ENCODE measurements at places on chromosomes 2 and 18.

DNA sequence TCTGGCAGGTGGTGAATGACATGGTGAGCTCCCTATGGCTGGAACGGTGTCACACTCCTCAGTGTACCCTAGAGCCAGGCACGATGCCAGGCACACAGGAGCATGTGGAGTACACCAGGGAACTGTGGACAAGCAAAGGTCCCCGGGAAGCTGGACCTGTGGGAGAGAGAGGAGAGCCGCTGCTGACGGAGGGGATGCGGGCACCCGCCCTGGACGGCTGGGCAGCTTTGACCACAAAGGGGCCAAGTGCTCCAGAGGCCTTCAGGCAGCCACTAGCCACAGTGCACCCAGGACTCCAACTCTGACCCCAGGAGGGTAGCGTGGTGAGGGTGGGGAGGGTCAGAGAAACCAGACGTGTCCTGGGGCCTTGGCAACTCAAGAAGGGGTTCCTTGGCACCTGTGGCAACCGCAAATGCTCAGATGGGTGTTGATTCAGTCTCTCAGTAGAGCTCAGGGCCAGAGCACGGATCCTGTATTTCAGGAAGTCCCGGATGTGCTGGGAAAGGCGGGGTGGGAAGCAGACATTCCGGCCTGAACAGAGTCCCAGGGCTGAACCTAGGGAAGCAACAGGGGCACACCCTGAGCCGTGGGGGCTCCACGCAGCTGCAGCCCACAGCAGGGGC, 2.3 kb upstream of the MAB21L4 start:
- DNase-seq: no peak

DNA sequence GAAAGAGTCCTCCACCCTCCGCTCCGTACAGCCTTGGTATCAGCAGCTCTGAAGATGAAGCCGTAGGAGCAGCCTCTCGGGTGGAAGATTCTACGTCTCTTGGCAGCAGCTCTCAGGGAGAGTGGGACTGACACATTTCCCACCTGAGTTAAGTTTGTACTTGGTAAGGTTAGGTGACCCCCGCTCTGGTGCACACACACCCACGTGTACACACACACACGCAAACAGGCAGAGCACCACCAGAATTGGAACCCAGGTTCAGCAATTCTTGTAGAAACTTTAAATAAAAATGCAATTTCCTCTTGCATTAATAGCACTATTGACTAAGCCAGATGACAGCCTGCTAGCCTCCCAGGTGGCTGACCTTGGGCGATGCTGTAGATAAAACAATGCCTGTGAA, 111.5 kb downstream of the MBP start:
- DNase-seq: no peak

- DNase-seq: no peak
These were observed 3.4 kb downstream of the CYRIA start for GRCh38 chr2:16661936-16662839.

- DNase-seq: no peak
These were observed 639.9 kb downstream of the DCC start for GRCh38 chr18:52979892-52980291.

DNA sequence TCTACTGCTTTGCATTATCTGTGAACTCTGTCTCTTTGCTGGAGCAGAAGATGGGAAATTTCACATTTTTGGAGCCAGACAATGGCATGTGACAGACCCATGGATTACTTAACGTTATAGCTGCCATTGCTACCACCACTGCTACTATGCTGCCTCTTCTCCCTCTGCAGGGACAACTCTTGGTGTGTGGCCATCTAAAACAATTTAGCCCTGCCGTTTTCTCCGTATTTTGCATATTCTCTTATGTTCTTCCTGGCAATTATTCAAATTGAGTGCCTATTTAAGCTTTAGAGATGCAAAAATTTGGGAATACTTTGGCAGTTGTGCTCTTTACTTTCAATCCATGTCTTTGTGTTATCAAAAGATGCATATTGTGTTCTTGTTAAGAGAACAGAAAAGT, 386.8 kb downstream of the XIRP2 start:
- DNase-seq: no peak

- DNase-seq: no peak
These were observed 2.1 kb downstream of the CTDP1 start for GRCh38 chr18:79681484-79682387.

- DNase-seq: no peak
These were observed 754 bp downstream of the ATG16L1 start for GRCh38 chr2:233252227-233252626.

GRCh38 chr18:27225947-27226481, 40.9 kb upstream of the CHST9 start:
- DNase-seq: no peak

- DNase-seq: no peak
These were observed 84.8 kb downstream of the VRK2 start for GRCh38 chr2:58131191-58132011.

DNA sequence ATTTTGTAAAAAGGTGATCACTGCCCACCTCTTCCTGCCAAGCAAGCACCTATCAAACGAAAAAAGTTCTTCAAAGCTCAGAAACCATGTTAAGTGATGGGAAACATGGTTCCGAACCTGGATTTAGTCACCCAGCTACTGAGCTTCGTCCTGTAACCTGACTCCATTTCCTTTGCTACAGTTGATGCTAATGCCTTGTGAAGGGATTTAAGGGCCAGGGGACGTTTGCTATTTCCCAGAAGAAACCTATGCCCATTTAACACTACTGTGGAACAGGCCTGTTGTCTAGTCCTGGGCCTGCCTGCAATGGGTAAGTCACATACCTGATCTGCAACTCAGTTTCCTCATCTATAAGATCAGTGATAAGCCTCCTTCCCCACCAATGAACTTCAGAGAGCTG, 14.8 kb downstream of the SERPINE2 start:
- no peak for DNase-seq

- no peak for DNase-seq
These were observed 103.5 kb downstream of the SPTBN1 start for GRCh38 chr2:54559593-54560145.

DNA sequence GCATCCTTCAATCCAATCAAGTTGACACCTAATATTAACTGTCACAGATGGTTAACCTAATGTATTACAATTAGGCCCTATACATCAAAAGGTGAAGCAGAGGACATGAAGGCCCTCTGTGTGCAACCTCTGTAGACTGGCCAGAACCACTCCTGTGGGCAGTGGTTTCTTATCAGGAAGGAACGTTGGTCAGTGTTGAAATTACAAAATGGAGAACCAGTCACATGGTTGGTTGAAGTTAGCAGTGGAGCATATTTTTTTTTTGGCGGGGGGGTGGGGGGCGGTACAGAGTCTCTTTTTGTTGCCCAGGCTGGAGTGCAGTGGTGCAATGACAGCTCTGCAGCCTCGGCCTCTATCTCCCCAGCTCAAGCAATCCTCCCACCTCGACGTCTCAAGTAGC, 19.8 kb downstream of the RNU2-63P start:
- DNase-seq: no peak

- DNase-seq: no peak
These were observed 10.5 kb downstream of the SCTR start for GRCh38 chr2:119513832-119514231.

DNA sequence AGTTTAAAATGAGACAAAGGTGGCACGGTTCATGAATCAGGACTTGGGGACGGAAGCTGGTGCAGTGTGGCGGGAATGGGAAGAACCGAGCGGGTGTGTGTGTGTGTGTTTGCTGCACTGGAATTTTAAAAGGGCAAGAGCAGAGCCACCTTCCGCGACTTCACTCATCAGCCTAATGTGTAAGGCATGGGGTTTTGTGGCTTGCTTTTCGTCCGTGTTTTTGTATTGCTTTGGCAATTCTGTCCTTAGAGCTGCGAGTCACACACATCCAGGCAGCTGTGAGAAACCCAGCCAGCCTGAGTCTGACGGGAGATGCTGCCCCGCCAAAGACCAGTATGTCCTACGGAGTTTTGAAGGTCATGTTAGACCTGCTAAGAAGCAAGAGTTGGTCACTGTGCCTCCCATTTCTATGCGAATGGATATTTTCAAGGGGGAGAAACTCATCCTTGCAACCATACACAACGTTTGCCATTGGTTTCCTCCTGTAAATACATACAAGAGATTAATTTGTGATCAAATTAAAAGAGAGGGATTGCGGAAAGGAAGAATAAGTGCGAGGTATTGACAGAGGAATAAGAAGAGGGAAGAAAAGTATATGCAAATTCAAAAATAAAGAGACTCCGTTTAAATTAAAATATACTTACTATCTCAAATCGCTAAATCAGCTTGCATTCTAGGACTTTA, 665 bp upstream of the CACNB4 start:
- no peak for DNase-seq

GRCh38 chr2:143030127-143030526, 99.1 kb upstream of the ARHGAP15 start:
- no peak for DNase-seq

- no peak for DNase-seq
These were observed 5.4 kb upstream of the KCNG2 start for GRCh38 chr18:79792096-79792987.

DNA sequence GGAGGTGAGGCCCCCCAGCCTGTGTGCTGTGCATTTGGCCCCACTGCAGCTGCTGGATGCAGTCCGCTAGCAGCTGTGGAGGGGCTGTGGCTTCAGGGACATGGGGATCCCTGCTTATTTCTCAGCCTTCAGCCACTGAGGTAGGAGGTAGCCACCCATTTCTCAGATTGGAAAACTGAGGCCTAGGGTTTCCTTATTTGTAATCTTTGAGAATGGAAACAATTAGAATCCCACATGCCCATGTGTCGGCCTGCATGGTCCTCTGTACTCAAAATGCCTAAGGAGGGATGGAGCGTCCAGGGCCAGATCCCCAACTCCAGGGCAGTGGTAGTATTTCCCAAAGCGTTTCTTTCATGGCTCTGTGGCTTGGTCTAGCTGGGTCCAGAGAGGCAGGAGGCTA, 42.1 kb downstream of the TOGARAM2 start:
- DNase-seq: no peak

- DNase-seq: no peak
These were observed 40.6 kb downstream of the FASTKD2 start for GRCh38 chr2:206805887-206806607.

DNA sequence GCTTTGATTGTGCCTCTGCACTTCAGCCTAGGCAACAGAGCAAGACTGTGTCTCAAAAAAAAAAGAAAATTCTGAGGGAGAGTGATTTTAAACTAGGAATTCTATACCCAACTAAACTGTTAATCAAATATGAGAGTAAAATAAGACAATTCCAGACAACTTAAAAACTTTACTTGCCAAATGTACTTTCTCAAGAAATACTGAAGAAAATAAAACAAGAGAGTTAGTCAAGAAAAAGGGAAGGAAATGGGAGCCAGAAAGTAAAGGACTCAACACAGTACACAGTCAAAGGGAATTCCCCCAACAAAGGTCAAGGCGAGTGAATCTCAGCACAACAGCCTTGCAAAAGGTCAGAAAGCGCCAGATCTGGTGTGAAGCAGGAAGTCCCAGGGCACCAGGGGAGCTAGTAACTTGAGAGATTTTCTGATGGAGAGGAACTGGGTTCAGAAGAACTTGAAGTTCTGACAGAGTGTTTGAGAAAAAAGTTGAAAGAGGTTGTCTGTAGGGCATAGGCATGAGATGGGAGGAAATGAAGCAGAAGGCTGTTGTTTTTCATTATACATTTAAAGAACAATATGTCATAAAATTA, 22.6 kb upstream of the TBC1D8 start:
- no peak for DNase-seq

DNA sequence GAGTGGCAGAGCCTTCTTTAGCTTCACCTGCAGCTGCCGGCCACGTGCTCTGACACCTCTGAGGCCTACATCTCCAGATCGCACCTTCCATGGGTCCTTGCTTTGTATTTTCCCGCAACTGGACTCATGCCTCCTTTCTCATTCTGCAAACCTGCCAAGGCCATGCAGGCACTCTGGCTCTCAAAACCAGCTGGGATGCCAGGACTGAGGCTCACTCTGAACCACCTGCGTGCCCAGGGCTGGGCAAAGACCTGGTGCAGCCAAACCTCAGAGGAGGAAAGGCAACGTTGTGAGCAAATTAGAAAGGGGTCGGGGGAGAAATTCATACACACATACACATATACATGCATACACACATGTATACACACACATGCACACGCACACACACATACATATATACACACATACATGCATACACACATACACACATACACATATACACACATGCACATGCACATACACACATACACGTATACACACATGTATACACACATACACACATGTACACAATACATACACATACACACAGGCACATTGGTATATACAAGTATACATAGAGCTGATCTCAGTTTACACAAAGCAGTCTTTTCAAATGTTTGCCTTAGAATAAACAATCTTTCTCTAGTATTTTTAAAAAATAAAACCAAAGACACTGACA, 125.2 kb downstream of the RTP5 start:
- no peak for DNase-seq

DNA sequence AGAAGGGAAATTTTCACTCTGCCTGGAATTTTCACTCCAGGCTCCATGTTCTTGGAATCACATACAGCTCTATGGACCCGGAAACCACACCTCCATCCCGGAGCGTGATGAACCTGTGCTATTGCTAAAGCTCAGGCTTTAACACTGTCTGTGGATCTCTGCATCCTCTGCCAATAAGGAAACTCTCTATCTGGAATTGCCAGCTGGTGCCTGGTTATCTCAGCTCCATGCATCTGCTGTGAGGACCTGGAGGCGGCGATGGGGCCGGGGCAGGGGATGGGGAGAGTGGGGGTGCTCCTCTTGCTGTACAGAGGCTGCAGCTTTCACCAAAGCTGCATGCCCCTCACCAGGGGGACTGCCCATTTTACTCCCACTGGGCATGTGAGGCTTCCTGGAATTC, 754.0 kb upstream of the SOX11 start:
- DNase-seq: no peak

DNA sequence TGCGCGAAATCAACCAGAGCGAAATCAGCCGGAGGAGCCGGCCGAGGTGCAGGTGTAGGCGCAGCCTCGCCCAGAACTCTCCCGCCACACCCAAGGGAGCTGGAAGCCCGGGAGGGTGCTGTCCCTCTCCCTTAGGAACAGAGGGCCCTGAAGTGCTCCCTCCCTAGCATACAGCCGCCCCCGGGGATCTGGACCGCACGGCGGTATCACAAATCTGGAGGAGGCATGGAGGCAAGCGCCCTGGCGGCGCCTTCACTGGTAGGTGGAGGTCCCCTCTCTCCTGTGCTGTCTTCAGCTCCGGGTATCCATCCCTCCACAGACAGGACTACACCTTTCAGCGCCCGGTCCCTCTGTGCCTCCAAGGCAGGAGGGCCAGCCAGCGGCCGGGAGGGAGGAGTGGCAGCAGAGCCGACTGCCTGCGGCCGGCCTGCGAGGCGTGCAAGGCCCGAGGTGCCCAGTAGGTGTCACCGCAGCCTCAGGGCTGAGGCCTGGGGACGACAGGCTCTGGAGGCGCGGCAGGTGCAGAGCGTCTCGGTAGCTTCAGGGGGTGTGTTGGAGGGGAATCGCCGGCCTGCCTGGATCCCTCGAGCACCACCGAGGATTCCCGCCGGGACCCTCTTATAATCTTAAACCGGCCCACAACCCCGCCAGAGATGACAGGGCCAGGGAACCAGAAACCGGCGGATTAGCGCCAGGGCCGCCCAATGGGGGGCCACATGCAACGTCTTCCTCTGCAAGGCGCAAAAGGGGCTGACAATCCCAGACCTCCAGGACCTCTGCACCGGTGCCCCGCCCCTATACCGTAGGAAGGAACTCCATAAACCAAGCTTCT, 2.8 kb downstream of the IHH start:
- DNase-seq: no peak
